Stimulated activated CD8-positive, alpha-beta memory T cell treated with anti-CD3 and anti-CD28 coated beads, Interleukin-12 subunit alpha, Interleukin-12 subunit beta, amount 100 ng/mL, for 1 hour (primary cell): ENCODE measurements at places on chromosomes 3 and 15.

GRCh38 chr15:68650901-68651709 is 72.3 kb downstream of the CORO2B start:
- DNase-seq = no peak

- no peak for DNase-seq
These were observed 284.8 kb upstream of the CFAP20DC start for GRCh38 chr3:59334585-59334984.

DNA sequence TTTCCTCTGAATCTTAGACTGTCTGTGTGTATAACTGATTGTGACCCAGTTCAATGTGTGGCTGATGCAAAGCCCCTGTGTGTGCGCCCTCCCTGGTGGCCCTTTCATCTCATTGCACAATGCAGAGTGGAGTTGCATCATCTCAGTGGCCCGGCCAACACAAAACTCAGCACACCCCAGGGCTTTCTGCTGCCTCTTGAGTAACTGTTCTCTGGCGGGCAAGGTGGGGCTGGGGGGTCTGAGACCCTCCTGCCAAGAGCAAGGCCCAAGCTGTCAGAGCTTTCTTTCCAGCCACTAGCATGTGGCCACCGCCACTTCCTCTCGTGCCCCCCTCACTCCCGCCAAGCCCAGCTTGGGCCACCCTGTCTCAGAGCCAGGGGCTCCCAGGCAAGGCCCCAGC is 80.7 kb upstream of the ALDH1L1 start:
- DNase-seq = no peak

DNA sequence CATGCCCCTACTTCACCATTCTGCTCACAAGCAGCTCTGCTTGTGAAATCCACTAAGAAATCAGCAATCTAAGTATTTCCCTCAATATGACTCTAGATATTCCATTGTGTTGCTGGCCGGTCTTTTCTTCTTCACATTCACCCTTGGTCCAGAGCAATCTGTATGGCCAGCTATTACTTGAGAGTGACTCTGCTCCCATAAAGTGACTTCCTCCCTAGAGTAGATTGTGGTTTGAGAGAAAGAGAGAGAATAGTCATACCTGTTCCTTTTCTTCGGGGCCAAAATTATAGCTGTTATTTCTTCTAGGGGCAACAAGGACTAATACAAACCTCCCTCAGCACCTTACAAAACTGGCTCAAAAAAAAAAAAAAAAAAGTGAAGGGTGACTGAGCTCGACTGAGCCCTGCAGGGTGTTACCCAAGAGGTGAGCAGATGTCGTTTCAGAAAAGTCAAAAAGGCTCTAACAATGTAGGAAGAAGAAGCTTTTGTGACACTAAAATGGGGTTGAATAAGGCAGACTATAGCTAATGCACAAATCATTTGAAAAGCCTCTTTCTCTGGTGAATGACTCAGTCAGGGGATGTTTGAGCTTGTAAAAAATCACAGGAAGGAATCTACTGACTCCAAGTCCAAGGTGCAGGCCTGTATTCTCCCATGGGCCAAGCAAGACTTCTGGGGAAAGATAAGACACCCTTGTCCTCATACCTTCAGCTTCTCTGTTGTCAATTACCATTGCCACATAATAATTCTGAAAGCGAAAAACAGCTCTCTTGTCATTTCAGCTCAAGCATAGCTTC is 161.0 kb upstream of the SLC24A5 start:
- no peak for DNase-seq
